ENCODE measurements at places on chromosomes 16 and 17.

GRCh38 chr17:82327757-82328140 lies 5.8 kb downstream of the SECTM1 start:
- no peak for DNase-seq

GRCh38 chr17:82810644-82811430 lies 29.0 kb downstream of the ZNF750 start:
- no peak for DNase-seq

GRCh38 chr16:68231384-68232136 lies 4.4 kb downstream of the ESRP2 start:
- no peak for DNase-seq

GRCh38 chr16:79599837-79600637 lies 500 bp downstream of the MAF start:
- peak; percentile 73 for DNase-seq

- no peak for DNase-seq
Observed at GRCh38 chr17:69466905-69467667, 52.6 kb downstream of the MAP2K6 start.

DNA sequence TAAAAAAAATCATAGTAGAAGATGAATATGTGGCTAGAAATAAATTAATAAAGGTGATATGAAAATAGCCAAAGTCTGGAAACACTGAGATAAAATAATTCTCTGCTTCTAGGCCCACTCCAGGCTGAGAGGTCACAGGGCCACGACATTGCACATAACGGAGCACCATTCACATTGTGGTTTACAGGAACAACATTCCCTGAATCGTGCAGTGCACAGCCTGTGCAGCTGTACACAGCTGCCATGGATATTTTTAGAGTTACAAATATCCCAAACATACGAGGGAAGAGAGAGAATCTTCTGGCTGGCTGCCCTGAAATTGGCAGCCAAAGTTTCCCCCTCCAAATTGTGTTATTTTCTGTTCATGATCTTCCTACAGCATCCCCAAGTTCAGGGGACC lies 68.8 kb downstream of the GSG1L start:
- DNase-seq = no peak

- peak; percentile 74 for DNase-seq
Observed at GRCh38 chr17:19386974-19387920, at the start of gene MFAP4. TSS of gene MFAP4 (minus strand) at chr17:19387190. CDS start at chr17:19387155, 35 bp downstream.

DNA sequence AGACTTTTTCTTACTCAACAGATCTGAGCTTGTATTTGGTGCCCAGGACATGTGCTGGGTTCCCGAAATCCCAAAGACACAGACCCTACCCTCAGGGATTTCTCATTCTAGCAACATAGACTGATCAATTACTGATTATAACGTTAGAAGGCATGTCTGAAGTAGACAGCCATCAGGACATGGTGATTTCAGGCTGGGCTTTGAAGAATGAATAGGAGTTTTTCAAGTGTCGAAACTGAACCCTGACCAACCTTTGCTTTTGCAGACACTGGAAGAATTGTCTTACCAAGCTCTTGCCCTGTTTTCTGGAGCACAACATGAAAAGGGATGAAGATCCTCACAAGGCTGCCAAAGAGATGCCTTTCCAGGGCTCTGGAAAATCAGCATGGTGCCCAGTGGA lies 40.0 kb upstream of the IL21R start:
- DNase-seq = no peak

DNA sequence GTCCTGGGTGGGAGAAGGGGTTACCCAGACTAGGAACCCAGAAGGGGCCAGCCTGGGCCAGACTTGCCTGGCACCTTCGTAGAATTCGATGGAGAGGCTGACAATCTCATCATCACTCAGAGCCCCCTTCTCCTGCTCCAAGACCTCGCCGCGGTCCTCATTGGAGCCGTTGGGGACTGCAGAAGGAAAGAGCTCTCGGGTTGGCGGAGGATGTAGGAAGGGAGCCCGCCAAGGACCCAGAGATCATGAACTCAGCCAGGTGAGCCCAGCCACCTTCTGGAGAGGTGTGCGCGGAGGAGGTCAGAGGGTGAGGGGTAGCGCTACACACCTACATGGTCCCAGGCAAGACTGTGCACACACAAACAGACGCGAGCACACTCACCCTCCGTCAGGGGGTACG lies 8.5 kb downstream of the CISD3 start:
- DNase-seq = no peak

GRCh38 chr16:6195966-6196365 lies 1098.4 kb upstream of the EEF2KMT start:
- no peak for DNase-seq

GRCh38 chr16:89476811-89477261 lies 13.5 kb downstream of the ANKRD11 start:
- no peak for DNase-seq

- no peak for DNase-seq
Observed at GRCh38 chr16:84081446-84081989, 35.2 kb downstream of the MBTPS1 start.

GRCh38 chr17:9519583-9520272 lies 55.9 kb downstream of the STX8 start:
- DNase-seq = no peak

DNA sequence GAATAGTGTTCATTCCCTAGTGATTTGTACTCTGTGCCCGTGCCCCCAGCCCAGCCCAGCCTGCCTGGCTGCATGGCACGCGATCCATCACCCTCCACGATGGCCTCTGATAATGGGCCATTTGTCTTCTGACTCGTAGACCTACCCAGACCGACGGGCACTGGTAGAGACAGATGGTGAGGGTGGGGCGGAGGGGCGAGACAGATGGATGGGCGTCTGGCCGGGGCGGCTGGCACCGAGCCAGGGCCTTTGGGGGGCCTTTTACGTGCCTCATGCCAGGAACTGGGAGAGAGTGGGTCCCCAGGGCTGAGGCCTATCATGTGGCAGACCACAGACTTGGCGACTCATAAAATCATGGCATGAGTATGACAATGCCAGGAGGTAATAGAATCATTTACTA lies 25.4 kb downstream of the CRHR1 start:
- DNase-seq = no peak

DNA sequence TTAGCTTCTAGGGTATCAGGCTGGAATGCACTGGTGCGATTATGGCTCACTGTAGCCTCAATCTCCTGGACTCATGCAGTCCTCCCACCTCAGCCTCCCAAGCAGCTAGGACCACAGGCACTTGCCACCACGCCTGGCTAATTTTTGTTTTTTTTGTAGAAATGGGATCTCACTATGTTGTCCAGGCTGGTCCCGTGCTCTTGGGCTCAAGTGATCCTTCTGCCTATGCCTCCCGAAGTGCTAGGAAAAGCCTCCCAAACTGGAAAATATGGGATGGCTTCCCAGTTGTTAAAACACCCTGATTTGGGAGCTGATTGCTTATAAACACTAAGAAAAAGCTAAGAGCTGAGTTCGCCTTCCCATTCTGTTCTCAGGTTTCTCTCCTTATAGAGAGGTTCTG lies 6.6 kb upstream of the ZNF263 start:
- no peak for DNase-seq

DNA sequence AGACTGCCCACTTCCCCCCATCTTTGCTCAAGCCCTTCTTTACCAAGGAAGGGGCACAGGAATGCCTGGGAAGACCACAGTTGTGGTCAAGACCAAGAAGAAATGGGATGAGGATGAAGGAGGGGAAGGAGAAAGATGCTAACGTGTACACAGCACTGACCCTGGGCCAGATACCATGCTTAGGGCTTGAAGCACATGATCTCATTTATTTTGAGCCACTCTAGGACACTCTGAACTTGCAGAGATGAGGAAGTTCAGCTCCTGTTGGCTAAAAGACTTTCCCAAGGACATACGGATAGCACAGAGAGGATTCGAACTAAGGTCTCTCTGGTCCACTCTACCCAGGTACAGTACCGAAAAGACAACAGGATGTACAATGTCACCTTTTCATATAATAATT lies 42.6 kb downstream of the PIK3R5 start:
- DNase-seq = no peak

- no peak for DNase-seq
Observed at GRCh38 chr17:45170280-45170930, 8.7 kb downstream of the HEXIM2 start.

DNA sequence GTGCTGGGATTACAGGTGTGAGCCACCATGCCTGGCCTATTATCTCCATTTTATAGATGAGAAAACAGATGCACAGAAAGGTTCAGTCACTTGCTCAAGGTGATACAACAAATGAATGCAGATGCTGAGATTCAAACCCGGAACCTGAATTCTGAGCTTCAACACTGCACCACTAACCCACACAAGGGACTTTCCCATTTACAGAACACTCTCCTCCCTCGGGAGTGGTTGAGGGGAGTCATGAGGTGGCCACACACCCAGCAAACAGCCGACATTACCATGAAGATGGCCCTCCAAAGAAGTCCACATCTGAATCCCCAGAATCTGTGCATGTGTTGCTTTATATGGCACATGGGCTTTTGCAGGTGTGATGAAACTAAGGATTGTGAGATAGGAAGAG lies 9.1 kb downstream of the BCL7C start:
- no peak for DNase-seq

DNA sequence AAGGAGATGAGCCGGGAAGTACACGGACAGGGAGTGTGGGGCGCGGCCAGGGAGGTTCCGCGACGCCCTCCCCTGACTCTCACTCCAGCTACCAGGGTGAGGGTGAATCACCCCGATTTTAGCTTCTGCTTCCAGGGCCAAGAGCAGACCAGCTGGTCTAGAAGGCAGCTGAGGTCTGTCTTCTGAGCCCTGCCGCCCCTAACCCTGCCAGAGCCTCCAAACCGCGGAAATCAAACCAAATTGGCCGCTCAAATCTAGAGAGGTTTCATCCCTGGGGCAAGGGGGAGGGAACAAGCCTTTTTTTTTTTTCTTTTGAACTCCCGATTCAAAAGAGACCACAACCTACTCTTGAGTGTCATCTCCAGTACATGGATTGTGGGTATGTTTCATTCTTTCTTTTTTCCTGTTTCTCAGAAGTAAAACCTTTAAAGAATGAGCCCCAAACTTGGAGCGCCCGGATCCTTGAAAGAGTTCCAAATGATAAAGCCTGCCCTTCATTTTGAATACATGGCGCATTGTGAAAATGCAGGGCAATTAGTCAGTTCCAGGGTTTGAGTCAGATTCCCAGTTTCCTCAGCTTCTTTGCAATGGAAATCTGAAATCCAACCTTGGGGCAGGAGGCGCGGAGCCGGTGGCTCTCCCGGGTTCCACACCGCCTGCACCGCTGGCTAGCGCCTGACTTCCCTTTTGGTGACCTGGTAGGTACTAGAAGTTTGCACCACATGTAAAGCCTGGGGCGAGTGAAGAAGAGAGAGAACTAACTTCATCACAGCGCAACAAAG lies 16.5 kb upstream of the ZFHX3 start:
- peak; percentile 39 for DNase-seq

- no peak for DNase-seq
Observed at GRCh38 chr17:79983456-79983855, 52.2 kb downstream of the TBC1D16 start.

DNA sequence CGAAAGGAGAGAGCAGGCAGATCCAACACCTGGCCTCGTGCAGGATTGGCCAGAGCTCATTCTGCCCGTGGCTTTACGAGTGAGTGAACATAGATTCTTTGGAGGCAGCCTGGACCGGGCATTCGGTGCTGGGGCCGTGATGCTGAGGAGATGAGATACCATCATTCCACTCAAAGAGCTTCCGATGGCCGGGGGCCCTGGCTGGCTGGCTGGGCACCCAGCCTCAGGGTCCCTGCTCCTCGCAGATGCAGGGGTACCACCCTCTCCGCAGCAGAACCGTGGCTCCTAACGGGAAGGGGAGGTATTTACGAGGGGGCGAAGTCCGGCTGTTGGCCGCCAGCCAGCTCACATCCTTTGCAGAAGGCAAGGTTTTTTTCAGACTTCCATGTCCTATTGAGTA lies 66.1 kb upstream of the FOXF1 start:
- DNase-seq = no peak

DNA sequence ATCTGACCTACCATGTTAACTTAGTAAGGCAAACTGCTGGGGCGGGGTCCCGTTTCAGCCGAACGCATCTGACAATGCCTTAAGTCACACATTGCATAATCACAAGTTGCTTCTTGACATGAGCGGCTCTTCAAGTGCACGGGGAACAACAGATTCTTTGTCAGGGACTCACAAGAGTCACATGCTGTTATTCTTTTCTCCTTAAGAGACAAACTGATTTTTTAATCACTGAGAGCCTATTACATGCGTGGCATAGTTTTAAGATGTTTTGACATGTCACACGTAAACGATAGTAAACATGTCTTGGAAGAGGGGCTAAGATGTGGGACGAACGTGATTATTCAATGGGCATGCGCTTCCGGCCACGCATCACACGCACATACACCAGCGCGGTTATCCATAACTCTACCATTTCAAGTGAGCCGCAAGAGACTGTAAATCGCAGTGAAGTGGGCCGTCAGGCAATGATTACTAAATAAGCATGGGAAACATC lies 63.4 kb downstream of the ADCY9 start:
- peak; percentile 48 for DNase-seq

- no peak for DNase-seq
Observed at GRCh38 chr16:52539191-52539590, 7.8 kb downstream of the TOX3 start.

GRCh38 chr17:65079489-65079900 lies 23.0 kb upstream of the GNA13 start:
- DNase-seq = no peak

DNA sequence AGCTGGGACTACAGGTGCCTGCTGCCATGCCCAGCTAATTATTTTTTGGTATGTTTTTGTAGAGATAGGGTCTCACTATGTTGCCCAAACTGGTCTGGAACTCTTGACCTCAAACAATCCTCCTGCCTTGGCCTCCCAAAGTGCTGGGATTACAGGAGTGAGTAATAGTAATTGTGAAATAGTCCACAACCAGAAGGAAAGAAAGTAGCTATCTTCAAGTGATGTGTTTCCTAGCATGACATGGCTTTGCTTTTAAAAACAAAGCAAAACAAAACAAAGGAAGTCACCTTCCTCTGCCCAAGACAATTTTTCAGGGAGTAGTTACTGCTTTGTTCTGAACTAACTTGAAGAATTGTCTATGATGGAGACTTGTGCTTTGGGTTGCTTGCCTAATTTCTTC lies 27.0 kb downstream of the ATP6V0A1 start:
- DNase-seq = no peak

- DNase-seq = no peak
Observed at GRCh38 chr16:5323284-5324141, 225.9 kb upstream of the EEF2KMT start.

DNA sequence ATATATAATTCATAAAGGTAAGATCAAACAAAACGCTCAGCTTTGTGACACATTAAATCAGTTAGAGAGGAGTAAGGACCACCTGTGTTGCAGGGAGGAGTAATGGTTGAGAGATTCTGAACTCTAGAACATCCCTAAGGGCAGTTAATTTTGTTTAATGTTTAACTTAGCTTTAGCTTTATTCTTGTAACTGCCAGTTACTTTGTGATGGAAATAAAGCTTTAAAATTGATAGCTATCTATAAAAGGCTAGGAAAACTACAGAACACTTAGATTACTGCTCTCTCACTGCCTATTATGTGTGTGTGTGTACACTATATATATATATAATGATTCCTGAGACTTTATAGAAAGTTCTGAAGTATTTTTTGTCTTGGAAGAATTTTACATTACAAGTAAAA lies 37.8 kb downstream of the PTRH2 start:
- DNase-seq = no peak

- no peak for DNase-seq
Observed at GRCh38 chr16:1773703-1774447, 941 bp upstream of the MRPS34 start.

GRCh38 chr17:57084361-57084801 lies 665 bp upstream of the AKAP1 start:
- no peak for DNase-seq

GRCh38 chr17:2718150-2718938 lies 6.8 kb upstream of the CLUH start:
- no peak for DNase-seq
